Stimulated activated CD4-positive, alpha-beta T cell treated with anti-CD3 and anti-CD28 coated beads, Interleukin-12 subunit alpha, Interleukin-12 subunit beta, amount 100 ng/mL, for 4 hours (primary cell): ENCODE measurements at places on chromosomes 7 and 10.

GRCh38 chr10:30079408-30079807 lies 20.0 kb upstream of the JCAD start:
- no peak for DNase-seq

GRCh38 chr7:132053871-132054270 lies 497.4 kb upstream of the PODXL start:
- DNase-seq, result no peak

GRCh38 chr10:50992972-50993766 lies 81.1 kb upstream of the PRKG1 start:
- no peak for DNase-seq

DNA sequence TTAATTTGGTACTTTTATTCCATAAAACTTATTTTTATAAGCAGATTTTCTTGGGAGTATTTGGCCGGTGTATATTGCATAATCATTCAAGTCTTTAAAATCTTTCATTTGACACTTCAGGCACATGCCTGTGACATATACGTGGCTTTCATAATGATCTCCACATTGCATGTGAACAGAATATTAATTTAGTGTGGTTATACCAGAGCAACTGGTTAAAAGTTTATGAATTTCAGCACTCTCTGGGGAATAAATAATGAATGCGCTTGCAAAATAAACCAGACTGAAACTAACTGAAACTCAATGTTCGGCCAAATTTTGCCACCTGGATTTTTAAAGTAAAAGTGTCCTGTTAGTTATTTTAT lies 242.3 kb downstream of the GLI3 start:
- no peak for DNase-seq

DNA sequence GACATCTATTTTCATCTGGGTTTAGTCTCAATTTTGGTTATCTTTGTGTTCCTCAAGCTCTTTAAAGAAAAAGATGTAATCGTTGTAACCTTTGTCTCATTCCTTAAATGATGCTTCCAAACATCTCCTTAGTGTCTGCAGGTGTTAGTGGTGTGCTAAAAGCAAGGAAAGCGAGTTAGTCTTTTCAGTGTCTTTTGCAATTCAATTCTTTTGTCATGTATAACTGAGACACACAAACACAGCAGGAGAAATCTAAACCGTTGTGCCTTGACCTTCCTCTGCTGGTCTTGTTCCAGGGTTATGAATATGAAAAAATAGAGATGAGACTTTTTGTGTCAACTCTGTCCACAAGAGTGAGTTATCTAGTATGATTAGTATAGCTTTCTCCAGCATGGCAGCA lies 40.7 kb downstream of the PIK3CG start:
- no peak for DNase-seq

GRCh38 chr7:33904681-33905388 lies 504 bp upstream of the BMPER start:
- peak; percentile 5 for DNase-seq

GRCh38 chr7:134547397-134548054 lies 1.4 kb upstream of the AKR1B15 start:
- peak; percentile 65 for DNase-seq

- no peak for DNase-seq
Observed at GRCh38 chr10:103327906-103328305, 23.0 kb downstream of the PCGF6 start.

DNA sequence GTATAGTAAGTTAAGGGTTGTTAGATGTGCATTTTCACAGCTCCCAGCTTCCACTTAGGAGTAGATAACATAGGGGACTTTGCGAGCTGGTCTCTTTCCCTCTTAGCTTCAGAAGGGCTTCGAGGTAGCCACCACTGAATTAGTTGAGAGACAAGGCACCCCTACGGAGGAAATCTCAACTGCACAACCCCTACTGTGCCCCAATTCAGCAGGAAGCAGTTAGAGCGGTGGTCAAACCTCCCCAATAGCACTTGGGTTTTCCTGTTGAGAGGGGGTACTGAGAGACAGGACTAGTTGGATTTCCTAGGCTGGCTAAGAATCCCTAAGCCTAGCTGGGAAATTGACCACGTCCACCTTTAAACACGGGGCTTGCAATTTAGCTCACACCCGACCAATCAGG lies 1.1 kb upstream of the HERPUD2 start:
- DNase-seq, result no peak

- DNase-seq, result no peak
Observed at GRCh38 chr7:1428941-1429501, 30.2 kb downstream of the MICALL2 start.

DNA sequence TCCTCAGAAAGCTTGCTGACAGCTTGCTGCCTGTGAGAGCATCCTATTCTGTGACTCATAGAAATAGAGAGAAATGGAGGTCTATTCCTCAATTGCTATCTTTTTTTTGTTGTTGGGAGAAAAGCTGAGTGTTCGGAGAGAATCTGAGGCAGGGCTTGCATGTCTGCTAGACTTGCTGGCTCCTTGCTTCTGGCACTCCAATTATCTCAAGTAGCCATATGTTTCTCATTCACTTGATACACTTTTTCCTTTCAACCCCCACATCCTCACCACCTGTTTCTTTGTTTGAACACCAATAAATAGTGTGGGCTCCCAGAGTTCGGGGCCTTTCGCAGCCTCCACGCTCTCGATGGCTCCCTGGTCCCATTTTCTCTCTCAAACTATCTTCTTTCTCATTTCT lies 172.2 kb downstream of the SH2D4B start:
- no peak for DNase-seq

GRCh38 chr10:112307358-112308124 lies 24.3 kb downstream of the TECTB start:
- DNase-seq, result peak; percentile 6

- DNase-seq, result no peak
Observed at GRCh38 chr7:18018296-18019215, 9.1 kb downstream of the PRPS1L1 start.

DNA sequence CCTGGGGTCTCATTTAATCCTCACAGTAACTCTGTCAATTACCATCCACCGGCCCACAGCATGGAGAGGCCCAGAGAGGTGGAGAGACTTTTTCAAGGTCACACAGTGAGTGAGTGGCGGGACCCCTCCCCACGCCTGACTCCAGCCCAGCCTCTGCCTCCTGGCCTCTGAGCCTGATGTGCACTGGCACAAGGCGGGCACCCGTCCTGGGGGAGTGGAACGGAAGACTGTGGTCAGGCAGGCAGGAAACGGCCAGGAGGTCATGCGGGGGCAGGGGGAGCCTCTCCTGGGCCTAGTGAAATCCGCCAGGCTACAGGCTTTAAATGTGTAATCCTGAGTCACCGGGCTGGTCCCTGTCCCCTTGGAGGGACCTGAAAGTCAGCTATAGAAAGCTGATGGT lies 32.2 kb downstream of the ZCCHC24 start:
- DNase-seq, result no peak
